Cerebellar cortex (tissue), 1 donor: ENCODE measurements at places on chromosomes 2 and 18.

DNA sequence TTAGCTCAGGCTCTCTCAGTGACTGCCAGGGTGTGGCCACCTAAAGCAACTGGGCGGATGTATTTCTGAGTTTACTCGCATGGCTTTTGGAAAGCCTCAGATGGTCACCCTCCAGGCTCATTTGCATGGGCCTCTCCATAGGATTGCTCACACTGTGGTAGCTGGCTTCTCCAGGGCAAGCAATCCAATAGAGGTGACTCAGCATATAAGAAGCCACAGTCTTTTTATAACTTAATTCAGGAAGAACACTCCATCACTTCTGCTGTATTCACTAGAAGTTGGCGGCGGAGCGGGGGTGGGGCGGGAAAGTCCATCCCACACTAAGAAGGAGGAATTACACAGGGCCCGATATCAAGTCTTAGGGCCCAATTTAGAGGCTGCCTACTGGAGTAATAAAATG, 3.6 kb upstream of the DOK6 start:
- DNase-seq: no peak

DNA sequence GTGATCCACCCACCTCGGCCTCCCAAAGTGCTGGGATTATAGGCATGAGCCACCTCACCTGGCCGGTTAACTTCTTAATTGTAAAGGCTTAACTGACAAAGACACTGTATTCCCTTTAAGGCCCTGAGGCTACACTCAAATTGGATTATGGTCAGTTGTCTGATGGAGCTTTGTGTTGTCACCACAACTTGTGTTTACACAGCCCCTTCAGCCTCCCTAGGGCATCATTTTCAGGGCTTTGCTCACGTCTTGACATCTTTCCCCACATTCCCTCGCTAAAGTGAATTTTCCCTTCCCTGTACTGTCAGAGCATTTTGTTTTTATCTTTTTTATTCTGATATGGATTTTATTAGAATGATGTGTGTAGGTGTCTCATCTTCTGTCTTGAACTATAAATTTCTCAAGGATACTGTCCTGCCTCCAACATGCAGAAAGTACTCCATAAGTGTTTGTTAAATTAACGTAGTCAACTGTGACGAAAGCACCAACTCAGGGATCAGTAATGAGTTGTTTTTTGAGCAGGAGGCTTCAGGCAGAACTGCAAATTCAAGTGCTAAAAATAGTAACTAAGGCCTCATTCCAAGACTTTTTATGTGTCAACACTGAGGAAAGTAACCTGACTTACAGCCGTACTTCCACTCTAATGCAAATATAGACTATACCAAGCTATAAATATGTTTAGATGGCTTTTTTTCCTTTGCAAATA, 77.1 kb upstream of the NARS1 start:
- DNase-seq: peak; percentile 1

DNA sequence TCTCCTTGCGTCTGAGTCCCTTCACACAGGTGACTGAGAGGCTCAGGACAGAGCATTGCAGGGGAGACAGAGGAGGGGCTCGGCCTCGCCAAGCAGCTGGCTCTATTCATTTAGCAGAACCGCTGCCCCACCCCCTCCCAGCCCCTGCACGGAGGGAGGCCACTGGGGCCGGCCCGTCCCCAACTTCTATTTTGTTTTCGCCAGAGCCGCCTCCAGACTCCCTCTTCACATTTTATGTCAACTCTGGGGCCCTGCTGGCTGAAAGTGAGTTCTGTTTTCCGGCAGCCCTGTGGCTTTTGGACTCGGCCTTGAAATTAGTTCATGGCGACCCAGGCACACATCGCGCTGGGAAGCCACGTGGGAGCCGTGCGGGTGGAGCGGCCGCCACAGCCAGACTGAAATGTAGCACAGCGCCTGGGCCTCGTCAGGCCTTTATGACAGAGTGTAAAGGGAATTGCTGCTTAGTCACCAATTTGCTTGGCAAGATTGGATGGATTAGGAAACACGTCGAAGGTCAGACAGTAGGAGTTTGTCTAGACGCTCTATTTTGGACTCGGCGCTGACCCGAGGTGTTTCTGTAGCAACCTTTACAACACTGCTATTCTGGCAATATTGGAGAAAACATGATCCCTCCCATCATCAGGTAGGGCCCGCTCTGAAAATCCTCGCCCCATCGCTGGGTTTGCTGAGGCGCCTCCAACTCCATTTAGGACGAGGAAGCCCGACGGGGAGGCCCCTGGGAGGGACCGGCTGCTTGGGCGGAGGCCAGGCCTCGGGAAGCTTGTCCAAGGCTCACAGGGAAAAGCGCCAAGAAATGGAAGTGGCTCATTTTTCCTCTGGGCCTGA, 90.7 kb upstream of the CTDP1 start:
- DNase-seq: peak; percentile 3

GRCh38 chr18:41121116-41121826, 833.8 kb upstream of the PIK3C3 start:
- DNase-seq: no peak
